ENCODE measurements at places on chromosomes 16 and 17.
A peak's percentile ranks its signal among the peaks of the same experiment; 100 is the strongest.

DNA sequence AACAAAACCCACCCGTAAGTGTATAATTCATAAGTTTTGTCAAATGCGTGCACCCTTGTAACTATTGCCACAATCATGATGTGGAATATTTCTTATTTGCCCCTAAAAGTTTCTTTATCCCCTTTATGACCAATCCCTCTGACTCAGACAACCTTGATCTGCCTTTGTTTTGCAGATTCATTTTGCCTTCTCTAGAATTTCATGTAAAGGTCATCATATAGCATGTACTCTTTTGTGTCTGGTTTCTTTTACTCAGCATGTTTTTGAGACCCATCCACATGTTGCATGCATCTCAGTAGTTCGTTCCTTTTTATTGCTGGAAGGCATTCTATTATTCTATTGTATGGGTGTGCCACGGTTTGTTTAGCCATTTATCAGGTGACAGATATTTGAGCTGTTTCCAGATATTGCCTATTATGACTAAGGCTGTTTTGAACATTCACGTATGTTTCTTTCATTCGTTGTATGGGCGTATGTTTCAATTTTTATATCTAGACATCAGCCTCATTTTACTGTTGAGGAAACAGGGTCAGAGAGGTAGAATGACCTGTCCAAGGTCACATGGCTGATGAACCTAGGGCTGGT is 192.4 kb downstream of the RAB11FIP4 start:
- no peaks in the 10 kb centered on the region for H3K36me3 ChIP-seq
- H3K27me3 ChIP-seq: no peaks in the 10 kb centered on the region
- no peak overlapping the region for H3K4me3 ChIP-seq
- peaks cover 46% of the 10 kb centered on the region for H3K4me1 ChIP-seq
- H3K27ac ChIP-seq: no peak overlapping the region

DNA sequence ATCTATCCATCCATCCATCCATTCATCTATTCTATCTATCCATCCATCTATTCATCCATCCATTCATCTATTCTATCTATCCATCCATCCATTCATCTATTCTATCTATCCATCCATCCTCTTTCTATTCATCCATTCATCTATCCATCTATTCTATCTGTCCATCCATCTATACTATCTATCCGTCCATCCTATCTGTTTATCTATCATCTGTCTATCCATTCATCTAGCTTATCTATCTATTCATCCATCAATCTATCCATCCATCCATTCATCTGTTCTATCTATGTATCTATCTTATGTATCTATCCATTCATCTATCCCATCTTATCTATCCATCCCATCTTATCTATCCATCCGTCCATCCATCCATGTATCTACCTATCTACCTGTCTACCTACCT is 8.8 kb downstream of the RNF213 start:
- peaks cover 53% of the 10 kb centered on the region for H3K36me3 ChIP-seq
- H3K27me3 ChIP-seq: no peaks in the 10 kb centered on the region
- no peak overlapping the region for H3K27ac ChIP-seq

DNA sequence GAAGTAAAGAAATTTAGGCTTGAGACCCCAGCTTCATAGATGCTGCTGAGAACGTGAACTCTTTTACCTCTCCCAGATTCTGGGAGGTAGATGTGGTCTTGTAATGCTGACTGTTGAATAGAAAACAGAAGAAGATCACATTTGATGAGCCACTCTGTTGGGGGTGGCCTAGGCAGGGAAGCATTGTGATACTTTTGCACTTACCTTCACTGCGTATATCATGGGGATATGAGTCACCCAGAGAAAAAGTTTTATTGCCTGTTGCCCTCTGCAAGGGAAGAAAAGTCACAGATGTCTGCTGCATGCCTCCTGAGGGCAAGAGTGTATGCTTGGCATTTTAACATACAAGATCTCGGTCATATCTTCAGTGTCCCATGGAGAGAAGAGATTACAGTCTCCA is 365.4 kb downstream of the SNX29 start:
- DNase-seq: peak; percentile 55
- H3K27ac ChIP-seq: no peak overlapping the region
- H3K27me3 ChIP-seq: no peaks in the 10 kb centered on the region
- no peaks in the 10 kb centered on the region for H3K36me3 ChIP-seq
- H3K4me3 ChIP-seq: no peak overlapping the region

DNA sequence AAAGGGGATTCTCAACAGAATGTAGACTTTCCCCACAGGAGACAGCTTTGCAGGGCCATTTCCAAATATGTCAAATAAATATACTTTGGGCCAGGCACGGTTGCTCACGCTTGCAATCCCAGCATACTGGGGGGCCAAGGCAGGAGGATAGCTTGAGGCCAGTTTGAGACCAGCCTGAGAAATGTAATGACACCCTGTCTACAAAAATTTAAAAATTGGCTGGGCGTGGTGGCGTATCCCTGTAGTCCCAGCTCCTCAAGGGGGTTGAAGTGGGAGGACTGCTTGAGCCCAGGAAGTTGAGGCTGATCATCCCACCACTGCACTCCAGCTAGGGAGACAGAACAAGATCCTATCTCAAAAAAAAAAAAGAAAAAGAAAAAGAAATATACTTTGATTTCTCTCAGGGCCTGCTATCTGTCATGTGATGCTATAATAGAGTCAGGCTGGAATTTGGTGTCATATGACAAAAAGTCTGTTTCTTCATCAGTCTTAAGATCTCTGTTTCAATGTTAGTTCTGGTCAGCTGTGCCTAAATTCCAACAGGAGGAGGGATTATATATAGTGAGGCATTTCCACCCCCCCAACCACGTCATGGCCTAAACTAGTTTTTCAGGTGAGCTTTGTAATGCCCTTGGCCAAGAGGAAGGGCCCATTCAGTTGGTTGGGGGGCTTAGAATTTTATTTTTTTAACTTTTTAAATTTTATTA is 4.3 kb upstream of the ZDHHC7 start:
- no peak overlapping the region for H3K4me3 ChIP-seq

- no peaks in the 10 kb centered on the region for H3K36me3 ChIP-seq
- DNase-seq: no peak
- no peaks in the 10 kb centered on the region for H3K27me3 ChIP-seq
- no peak overlapping the region for H3K27ac ChIP-seq
- H3K4me1 ChIP-seq: peaks cover 4% of the 10 kb centered on the region
Observed at GRCh38 chr17:3966720-3967363, 2.6 kb upstream of the ATP2A3 start.
